ENCODE measurements at places on chromosomes 16 and 17. TPM values are rescaled to one million over a fixed set of nuclear protein-coding genes. Genes with fewer than 3 reads are reported as not detected.

GRCh38 chr17:74008196-74008595 lies 195.3 kb upstream of the RPL38 start:
- no peaks in the 10 kb centered on the region for H3K4me1 ChIP-seq
- H3K27me3 ChIP-seq, result peaks cover 7% of the 10 kb centered on the region
- no peak overlapping the region for H3K27ac ChIP-seq
- H3K36me3 ChIP-seq, result no peaks in the 10 kb centered on the region
- no peak overlapping the region for H3K4me3 ChIP-seq

GRCh38 chr16:3503523-3503922 lies 2.7 kb downstream of the CLUAP1 start:
- H3K27me3 ChIP-seq, result no peaks in the 10 kb centered on the region
- H3K4me1 ChIP-seq, result peaks cover 15% of the 10 kb centered on the region
- DNase-seq, result no peak
- H3K27ac ChIP-seq, result no peak overlapping the region

DNA sequence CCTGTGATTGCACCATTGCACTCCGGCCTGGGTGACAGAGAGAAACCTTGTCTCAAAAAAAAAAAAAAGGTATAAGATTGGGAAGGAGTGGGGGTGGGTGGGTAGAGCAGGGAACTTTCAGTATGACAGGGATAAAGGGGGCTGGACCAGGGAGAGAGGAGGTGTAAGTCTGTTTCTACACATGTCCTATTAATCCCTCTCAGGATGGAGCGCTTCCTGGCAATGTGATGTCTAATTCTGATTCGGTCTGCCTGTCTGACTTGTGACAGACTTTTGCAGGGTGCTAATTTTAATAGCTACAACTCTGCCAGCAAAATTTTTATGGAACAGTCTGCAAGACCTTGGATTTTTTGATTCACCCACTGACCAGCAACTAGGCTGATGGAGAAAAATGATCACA lies 53.8 kb upstream of the SLC25A19 start:
- DNase-seq, result peak; percentile 47
- no peak overlapping the region for H3K27ac ChIP-seq
- no peak overlapping the region for H3K4me3 ChIP-seq
- H3K4me1 ChIP-seq, result peaks cover 7% of the 10 kb centered on the region

Gene TSPAN10
- total RNA-seq, result 0.55 TPM

DNA sequence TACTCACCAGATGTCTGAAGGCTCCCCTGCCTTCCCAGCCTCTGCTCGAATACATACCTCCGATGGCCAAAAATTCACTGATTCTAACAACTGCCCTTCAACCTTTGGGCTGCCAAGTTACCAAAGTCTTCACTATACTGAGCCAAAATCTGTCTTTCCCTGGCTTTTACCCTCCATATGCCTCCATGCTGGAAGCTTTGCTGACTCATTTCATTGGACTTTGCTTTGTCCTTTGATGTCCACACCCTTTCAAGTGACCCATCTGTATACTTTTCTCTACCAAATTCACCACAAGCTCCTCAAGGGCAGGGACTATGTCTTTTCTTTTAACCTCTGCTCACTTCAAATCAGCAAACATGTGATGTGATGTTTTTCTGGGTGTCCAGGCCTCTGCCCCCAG lies 21.0 kb upstream of the MTMR4 start:
- H3K4me1 ChIP-seq, result peaks cover 54% of the 10 kb centered on the region
- no peak for DNase-seq
- peak overlapping the region; percentile 27 for H3K27ac ChIP-seq

- H3K27me3 ChIP-seq, result no peaks in the 10 kb centered on the region
- H3K4me1 ChIP-seq, result no peaks in the 10 kb centered on the region
- DNase-seq, result no peak
- H3K27ac ChIP-seq, result no peak overlapping the region
- no peaks in the 10 kb centered on the region for H3K36me3 ChIP-seq
Observed at GRCh38 chr16:68374961-68375660, 64.3 kb downstream of the PRMT7 start.

Gene CACNA1H
- total RNA-seq, result 35.9 TPM

DNA sequence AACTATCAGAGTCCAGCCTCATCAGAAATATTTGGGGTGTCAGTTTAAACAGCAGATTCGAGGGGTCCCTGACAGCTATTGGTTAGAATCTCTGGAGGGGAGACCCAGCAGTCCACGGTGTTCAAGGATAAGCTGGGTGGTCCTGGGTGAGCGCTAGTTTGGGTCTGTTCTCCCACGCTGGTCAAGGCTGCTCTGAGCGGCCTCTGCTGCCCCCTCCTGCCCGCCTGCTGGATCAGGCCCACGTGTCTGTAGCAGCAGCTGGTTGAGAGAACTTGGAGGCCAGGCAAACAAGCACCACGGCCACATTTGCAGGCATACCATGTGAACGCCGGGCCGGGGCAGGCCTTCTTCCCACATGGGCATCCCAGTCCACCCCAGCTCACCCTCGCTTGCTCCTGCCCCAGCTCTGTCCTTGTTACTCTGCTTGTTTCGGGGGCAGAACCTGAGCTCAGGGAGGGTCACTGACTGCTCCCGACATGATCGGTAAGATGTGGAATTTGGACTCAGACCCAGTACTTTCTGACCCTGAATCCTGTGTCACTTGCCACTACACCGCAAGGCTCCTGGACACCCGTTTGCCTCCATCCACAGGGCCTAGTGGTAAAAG lies 7.4 kb downstream of the FOXF1 start:
- H3K4me3 ChIP-seq, result no peak overlapping the region
- peak; percentile 31 for DNase-seq
- H3K4me1 ChIP-seq, result no peaks in the 10 kb centered on the region
- no peaks in the 10 kb centered on the region for H3K36me3 ChIP-seq
- peaks cover 81% of the 10 kb centered on the region for H3K27me3 ChIP-seq

- H3K27me3 ChIP-seq, result no peaks in the 10 kb centered on the region
- no peak overlapping the region for H3K27ac ChIP-seq
- no peak for DNase-seq
- H3K36me3 ChIP-seq, result no peaks in the 10 kb centered on the region
- H3K4me1 ChIP-seq, result peaks cover 58% of the 10 kb centered on the region
Observed at GRCh38 chr16:22030087-22030812, 22.3 kb downstream of the MOSMO start.

Gene CTRB1
- total RNA-seq, result 1.7 TPM

GRCh38 chr17:231966-232807 lies 50.7 kb upstream of the DOC2B start:
- no peaks in the 10 kb centered on the region for H3K27me3 ChIP-seq
- no peak overlapping the region for H3K27ac ChIP-seq
- no peak overlapping the region for H3K4me3 ChIP-seq
- H3K4me1 ChIP-seq, result no peaks in the 10 kb centered on the region
- no peaks in the 10 kb centered on the region for H3K36me3 ChIP-seq

GRCh38 chr17:78484271-78485246 lies 92.6 kb downstream of the DNAH17 start:
- no peak overlapping the region for H3K4me3 ChIP-seq
- H3K4me1 ChIP-seq, result no peaks in the 10 kb centered on the region
- H3K27me3 ChIP-seq, result no peaks in the 10 kb centered on the region

DNA sequence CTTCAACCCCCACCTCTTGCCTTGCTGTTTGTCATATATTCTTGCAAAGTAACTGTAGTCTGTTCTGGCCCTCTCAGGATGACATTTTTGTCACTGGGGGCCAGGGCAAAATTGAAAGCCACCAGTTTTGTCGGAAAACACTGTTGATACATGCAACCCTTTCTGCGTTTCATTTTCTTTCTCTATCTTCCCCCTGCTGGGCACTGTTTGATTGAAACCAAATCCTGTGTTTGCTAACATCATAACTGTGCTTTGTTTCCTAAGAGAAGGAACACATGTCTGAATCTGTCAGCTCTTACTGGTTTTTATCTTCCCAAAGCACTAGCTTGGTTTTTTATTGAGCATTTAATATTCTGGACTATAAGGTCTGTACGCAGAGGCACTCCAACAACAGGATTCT lies 11.7 kb upstream of the CPPED1 start:
- H3K36me3 ChIP-seq, result no peaks in the 10 kb centered on the region
- no peak overlapping the region for H3K4me3 ChIP-seq
- no peaks in the 10 kb centered on the region for H3K27me3 ChIP-seq

GRCh38 chr16:57951204-57951960 lies 19.5 kb downstream of the CNGB1 start:
- DNase-seq, result no peak
- H3K4me1 ChIP-seq, result no peaks in the 10 kb centered on the region
- H3K4me3 ChIP-seq, result no peak overlapping the region
- H3K36me3 ChIP-seq, result no peaks in the 10 kb centered on the region
- no peaks in the 10 kb centered on the region for H3K27me3 ChIP-seq
- no peak overlapping the region for H3K27ac ChIP-seq

DNA sequence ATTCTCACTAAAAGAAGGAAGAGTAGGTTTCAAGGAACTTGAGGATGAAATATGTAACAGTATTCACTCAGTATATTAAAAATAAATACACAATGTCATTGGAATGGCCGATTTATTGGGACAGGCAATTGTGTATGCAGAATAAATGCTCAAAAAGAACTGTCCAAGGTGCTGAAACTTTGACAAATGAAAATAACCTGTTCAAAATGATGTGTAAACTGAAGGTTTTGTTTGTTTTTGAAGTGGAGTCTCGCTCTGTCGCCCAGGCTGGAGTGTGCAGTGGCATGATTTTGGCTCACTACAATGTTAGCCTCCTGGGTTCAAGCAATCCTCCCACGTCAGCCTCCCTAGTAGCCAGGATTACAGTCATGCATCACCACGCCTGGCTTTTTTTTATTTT lies 318.7 kb upstream of the RBFOX1 start:
- no peaks in the 10 kb centered on the region for H3K27me3 ChIP-seq
- no peaks in the 10 kb centered on the region for H3K4me1 ChIP-seq
- no peaks in the 10 kb centered on the region for H3K36me3 ChIP-seq
- H3K4me3 ChIP-seq, result no peak overlapping the region

Gene TEKT3
- total RNA-seq, result 0.42 TPM

- H3K27me3 ChIP-seq, result no peaks in the 10 kb centered on the region
- H3K27ac ChIP-seq, result peak overlapping the region; percentile 57
- H3K4me1 ChIP-seq, result no peaks in the 10 kb centered on the region
- no peaks in the 10 kb centered on the region for H3K36me3 ChIP-seq
- no peak for DNase-seq
- H3K4me3 ChIP-seq, result no peak overlapping the region
Observed at GRCh38 chr17:68054296-68054900, 18.9 kb downstream of the KPNA2 start.

GRCh38 chr17:75152922-75153779 lies 1.2 kb downstream of the JPT1 start:
- DNase-seq, result no peak
- no peak overlapping the region for H3K27ac ChIP-seq
- H3K27me3 ChIP-seq, result no peaks in the 10 kb centered on the region
- peak overlapping the region; percentile 73 for H3K4me3 ChIP-seq
- H3K36me3 ChIP-seq, result no peaks in the 10 kb centered on the region

DNA sequence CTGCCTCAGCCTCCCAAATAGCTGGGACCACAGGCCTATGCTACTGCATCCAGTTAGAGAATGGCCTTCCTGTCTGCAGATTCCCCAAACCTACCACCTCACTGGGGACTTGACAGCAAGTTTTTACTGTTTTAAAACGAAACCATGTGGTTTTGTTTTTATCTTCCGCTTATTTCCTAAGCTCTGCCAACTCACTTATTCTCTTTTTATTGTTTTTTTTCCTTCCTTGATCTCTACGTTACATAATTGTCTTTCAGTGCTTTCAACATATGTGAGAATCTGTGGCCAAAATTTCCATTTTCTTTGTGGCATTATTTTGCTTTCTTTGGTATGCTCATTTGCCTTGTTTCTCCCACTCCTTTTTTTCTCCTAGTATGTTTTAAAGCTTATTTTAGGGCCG lies 14.6 kb upstream of the SLC38A7 start:
- H3K4me1 ChIP-seq, result no peaks in the 10 kb centered on the region
- no peaks in the 10 kb centered on the region for H3K27me3 ChIP-seq
- no peak overlapping the region for H3K27ac ChIP-seq
- no peaks in the 10 kb centered on the region for H3K36me3 ChIP-seq
- no peak overlapping the region for H3K4me3 ChIP-seq

- no peak overlapping the region for H3K4me3 ChIP-seq
- H3K36me3 ChIP-seq, result no peaks in the 10 kb centered on the region
- DNase-seq, result no peak
- no peaks in the 10 kb centered on the region for H3K27me3 ChIP-seq
- H3K27ac ChIP-seq, result no peak overlapping the region
Observed at GRCh38 chr16:64629622-64630021, 492.2 kb downstream of the CDH11 start.

GRCh38 chr16:53768593-53768992 lies 64.6 kb downstream of the FTO start:
- H3K27ac ChIP-seq, result no peak overlapping the region
- H3K36me3 ChIP-seq, result no peaks in the 10 kb centered on the region
- H3K4me1 ChIP-seq, result peaks cover 28% of the 10 kb centered on the region
- no peak for DNase-seq
- no peak overlapping the region for H3K4me3 ChIP-seq
- no peaks in the 10 kb centered on the region for H3K27me3 ChIP-seq

DNA sequence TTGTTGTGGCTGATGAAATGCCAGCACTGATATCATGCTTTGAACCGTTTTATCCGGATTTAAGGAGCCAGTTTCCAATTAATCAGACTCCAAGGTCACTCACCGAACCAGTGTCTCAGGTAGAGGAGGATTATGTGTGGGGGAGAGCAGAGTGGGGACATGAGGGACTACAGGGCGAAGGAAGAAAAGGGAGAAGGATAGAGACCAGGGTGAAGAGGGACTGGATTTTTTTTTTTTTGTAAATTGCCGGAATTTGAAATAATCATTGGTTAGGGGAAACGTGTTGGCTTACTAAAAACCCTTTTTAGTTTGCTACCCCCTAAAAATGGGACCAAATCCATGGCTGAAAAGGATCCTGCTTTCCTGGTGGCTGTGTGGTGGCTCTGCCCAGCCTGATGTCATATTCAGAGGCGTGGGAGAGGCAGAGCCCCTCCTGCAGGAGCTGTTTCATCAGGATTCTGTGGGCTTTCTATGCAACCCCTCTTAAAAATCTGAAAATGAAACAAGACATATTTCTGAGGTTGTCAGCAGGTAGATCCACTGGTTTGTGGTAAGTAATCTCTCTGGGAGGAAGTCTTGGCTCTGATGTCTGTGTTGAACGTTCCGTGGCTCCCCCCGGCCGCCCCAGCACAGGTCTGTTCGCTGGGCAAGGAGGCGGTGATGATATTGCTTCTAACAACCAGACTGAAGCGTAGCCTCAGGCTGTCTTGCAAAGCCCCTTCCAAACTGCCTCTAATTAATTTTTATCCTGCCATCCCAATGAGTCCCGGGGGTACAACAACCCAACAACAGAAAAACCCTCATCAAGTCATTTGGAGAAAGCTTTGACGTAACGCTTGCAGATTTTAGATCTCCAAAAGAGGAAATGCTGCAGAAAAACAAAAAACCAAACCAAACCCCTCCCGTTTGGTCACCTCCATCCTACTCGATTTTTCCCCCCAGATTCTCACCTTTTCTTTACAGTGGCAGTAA lies 143.0 kb upstream of the ZFHX3 start:
- no peaks in the 10 kb centered on the region for H3K27me3 ChIP-seq
- H3K4me1 ChIP-seq, result no peaks in the 10 kb centered on the region
- no peak for DNase-seq

DNA sequence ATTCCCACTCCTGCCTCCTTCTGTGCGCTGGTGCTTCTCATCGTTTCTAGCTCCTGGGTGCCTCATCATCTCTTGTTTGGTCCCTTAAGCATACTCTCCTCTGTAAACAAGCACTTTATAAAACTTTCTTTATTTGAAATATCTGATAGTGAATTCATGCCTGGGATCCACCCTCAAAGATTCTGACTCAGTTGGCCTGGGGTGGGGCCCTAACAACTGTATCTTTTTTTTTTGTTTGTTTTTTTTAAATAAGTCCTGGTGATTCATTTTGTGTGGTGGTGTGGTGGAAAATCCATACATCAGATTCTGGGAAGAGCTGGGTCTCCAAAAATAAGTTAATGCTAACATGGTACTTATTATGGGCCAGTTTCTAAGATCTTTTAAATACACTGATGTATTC lies 678.3 kb downstream of the TOX3 start:
- H3K36me3 ChIP-seq, result no peaks in the 10 kb centered on the region
- H3K4me1 ChIP-seq, result no peaks in the 10 kb centered on the region
- no peaks in the 10 kb centered on the region for H3K27me3 ChIP-seq
- no peak for DNase-seq

Measured in adrenal gland (tissue), 19 donors.